GM13977 (cell line): ENCODE measurements at places on chromosomes 1 and 21.

DNA sequence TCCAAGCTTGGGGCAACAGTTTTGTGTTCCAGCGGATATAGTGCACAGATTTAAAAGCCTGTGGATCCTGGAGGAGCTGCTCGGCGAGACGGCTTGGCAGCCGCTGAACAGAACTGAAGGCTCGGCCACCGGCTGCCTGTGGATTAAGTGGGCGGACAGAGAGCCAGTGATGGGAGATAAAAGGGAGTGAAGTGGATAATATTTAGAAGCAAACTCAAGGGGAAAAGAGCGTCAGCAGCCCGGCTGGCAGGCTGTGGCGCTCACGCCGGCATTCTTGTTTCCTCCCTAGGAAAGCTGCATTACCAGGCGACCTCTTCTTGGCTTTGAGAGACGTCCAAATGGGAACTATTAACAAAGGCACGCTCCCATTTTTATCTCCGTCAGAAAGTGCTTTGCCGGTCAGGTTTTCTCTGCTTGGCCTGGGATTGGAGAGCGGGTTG, 10.4 kb downstream of the TRABD2B start:
- no peak for DNase-seq

- DNase-seq: no peak
These were observed 19.6 kb upstream of the TARBP1 start for GRCh38 chr1:234498448-234499118.

GRCh38 chr1:112743174-112744008, 28.3 kb upstream of the PPM1J start:
- no peak for DNase-seq

DNA sequence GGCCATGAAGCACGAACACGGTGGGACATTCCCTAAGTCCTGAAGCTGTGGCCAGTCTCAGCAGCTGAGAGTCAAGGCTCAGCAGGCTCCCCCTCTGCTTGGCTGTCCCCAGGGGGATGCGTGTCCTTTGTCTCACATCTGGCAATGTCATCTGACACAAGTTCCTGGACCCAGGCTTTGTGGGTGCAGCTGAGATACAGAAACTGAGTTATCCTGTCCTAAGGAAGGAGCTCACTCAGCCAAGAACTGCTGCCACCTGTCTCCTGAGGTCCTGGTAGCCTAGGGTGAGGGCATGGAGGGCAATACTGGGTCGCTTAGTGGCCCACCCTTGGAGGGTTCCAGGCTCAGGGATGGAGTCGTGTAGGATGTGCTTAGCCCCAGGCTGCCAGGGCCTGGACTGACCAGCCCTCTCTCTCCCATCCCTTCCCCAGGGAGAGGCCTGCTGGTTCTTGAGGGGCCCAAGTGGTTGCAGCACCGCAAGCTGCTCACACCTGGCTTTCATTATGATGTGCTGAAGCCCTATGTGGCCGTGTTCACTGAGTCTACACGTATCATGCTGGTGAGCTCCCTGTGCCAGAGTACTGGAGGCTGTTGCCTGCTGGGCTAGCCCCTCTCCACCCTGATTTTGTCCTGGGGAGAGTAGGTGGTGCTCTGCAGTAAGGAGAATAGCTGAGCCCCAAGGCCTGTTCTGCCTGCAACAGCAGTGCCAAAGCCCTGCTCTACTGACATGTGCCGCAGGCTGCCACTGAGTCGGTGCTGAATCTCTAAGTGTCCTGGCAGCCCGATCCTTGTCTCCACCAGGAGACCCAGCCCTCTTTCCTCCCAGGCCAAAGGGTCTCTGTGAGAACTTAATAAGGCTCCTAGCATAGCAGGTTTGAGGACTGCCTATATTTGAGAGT, 13.5 kb downstream of the CYP4B1 start:
- no peak for DNase-seq

GRCh38 chr1:234409328-234409727, 36.1 kb downstream of the COA6 start:
- DNase-seq: no peak

DNA sequence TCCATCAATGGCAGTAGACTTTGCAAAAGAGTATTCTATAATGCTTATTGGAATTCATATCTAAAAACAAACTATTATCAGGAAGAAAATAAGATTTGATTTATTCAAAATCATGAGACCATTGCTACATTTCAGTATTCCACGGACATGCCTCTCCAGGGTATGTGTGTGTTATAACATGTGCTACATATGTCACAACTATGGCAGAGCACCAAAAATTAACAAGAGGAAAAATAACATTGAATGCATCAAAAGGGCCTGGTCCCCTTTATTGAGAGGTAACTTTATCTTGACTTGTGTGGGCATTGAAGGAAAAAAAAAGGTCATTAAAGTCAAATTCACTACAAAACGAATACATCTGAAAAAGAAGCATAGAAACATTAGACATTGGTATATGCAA, 22.6 kb upstream of the LRRC8B start:
- DNase-seq: no peak

- DNase-seq: no peak
These were observed 107.3 kb downstream of the CLEC20A start for GRCh38 chr1:178389441-178389840.

DNA sequence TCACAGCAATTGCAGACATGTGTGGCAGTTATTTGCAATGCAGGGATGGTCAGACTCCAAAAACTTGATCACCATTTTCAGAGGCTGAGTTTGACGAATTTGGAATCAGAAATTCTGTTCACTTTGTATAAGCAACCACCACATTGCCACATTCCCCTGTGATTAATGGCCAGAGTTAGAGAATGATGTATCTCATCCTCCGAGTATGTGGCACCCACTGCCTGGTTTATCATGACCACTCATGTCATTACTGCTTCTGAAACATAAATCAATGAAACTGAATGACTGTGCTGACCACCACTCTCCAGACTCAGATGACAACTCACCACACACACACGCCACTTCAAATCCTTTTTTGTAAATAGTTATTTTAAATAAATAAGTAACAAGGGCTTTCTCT, 66.6 kb upstream of the CACHD1 start:
- no peak for DNase-seq

GRCh38 chr1:12397462-12398450, 167.9 kb downstream of the VPS13D start:
- no peak for DNase-seq

GRCh38 chr21:31052489-31053142, 14.3 kb upstream of the KRTAP19-8 start:
- DNase-seq: no peak

- peak; percentile 65 for DNase-seq
These were observed 79.6 kb upstream of the BMP8A start for GRCh38 chr1:39411526-39412478.

- no peak for DNase-seq
These were observed 3.8 kb upstream of the LRRC47 start for GRCh38 chr1:3799976-3800685.

DNA sequence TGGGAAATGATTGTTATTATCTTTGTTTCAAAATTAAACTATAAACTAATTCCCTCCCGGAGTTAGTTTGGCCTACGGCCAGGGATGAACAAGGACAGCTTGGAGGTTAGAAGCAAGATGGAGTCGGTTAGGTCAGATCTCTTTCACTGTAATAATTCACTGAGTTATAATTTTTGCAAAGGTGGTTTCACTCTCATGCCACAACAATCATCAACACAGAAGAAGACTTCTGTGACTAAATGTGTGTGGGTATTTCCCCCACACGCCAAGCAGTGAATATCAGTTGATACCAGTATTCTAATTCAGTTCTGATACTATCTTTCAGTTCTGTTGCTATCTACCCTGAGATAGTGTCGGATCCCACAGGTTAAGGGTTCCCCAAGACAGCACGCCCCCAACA, 215.1 kb downstream of the S1PR1 start:
- no peak for DNase-seq

- no peak for DNase-seq
These were observed 493 bp downstream of the DISC1 start for GRCh38 chr1:231626951-231627614.

GRCh38 chr1:110370827-110371226, 20.0 kb downstream of the SLC16A4 start:
- no peak for DNase-seq

DNA sequence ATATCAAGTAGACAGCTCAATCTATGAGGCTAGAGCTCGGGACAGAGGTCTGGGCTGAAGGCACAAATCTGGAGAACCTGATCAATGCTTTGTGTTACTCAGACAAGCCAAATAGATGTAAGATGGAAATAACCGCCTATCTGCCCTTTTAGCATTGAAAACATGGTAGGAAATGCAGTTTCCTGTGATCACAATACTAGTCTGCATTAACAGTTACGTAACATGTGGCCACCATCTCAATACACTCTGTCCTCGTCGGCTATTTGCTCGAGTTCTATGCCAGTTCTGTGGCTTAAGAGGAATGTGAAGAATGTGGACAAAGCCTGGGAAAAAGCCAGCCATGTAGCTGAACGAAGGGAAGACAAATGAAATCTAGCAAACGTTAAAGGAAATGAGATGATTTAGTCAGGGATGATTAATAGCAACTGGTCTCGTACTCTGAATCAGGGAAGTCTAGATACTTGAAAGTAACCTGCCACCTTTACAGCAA, 73.3 kb downstream of the HSF2BP start:
- no peak for DNase-seq

GRCh38 chr1:29807689-29808088, 571.4 kb downstream of the PTPRU start:
- DNase-seq: no peak
